ENCODE measurements at places on chromosomes 5 and 9. TPM values are rescaled to one million over a fixed set of nuclear protein-coding genes. Genes with fewer than 3 reads are reported as not detected.
A peak's percentile ranks its signal among the peaks of the same experiment; 100 is the strongest.

CCL19 gene
- total RNA-seq: not detected

GRCh38 chr9:93098236-93098946 lies 2.4 kb downstream of the CARD19 start:
- peak; percentile 44 for DNase-seq

- DNase-seq: no peak
These were observed 27.1 kb downstream of the SLIT3 start for GRCh38 chr5:169273881-169274280.

DNA sequence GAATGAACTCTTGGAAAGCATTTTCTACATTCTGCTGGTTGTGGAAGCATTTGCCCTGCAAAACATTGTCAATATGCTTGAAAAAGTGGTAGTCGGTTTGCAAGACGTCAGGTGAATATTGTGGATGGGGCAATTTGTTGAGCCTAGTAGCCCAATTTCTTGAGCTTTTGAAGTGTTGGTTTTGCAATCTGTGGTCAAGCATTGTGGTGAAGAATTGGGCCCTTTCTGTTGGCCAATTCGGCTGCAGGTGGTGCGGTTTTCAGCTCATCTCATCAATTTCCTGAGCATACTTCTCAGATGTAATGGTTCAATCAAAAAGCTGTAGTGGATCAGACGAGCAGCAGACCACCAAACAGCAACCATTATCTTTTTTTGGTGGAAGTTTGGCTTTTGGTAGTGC lies 426.8 kb upstream of the CDH9 start:
- no peak for DNase-seq

DNA sequence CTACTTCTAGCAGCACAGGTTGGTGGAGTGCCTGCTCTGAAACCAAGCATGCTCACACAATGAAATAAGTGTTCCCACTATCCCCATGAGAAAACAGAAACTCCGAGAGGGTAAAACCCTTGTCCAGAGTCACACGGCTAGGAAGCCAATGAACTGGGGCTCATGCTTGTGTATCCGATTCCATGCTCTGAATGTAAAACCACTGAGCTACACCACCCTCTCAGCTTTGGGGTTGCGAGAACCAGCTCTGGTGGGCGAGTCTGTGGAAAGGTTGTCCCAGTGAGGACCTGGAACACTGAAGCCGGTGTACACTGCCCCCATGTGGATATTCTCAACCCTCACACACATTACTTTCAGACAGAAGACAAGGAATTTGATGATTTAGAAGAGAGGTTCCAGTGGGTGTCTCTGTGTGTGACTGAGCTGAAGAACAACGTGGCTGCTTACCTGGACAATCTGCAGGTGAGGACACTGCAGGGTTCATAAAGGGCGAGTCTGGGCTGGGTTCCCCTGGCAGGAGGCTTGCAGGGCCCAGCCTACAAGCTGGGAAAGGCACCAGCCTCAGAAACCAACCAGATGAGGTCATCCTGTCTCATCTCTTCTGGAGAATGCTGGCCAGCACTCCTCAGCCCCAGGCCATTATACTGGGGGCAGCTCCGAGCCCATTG lies 37.4 kb downstream of the ARHGEF37 start:
- DNase-seq: peak; percentile 31

Data from activated CD4-positive, alpha-beta T cell treated with anti-CD3 and anti-CD28 coated beads, Interleukin-2, amount 10 ng/mL, durations not matched to agents 7 days and 5 days (primary cell).